ENCODE measurements at places on chromosomes 5 and 9. TPM values are rescaled to one million over a fixed set of nuclear protein-coding genes. Genes with fewer than 3 reads are reported as not detected.

GRCh38 chr9:129382281-129383018, 204.4 kb upstream of the IER5L start:
- H3K27ac ChIP-seq: peak overlapping the region; percentile 94
- peaks cover 17% of the 10 kb centered on the region for H3K4me1 ChIP-seq
- DNase-seq: no peak
- no peaks in the 10 kb centered on the region for H3K36me3 ChIP-seq

Gene TEX48
- not detected for total RNA-seq

Gene KCNIP1
- total RNA-seq: not detected

Gene PCA3
- not detected for total RNA-seq

All from gastrocnemius medialis (tissue), 4 donors.